ENCODE measurements at places on chromosomes 6 and 20.

DNA sequence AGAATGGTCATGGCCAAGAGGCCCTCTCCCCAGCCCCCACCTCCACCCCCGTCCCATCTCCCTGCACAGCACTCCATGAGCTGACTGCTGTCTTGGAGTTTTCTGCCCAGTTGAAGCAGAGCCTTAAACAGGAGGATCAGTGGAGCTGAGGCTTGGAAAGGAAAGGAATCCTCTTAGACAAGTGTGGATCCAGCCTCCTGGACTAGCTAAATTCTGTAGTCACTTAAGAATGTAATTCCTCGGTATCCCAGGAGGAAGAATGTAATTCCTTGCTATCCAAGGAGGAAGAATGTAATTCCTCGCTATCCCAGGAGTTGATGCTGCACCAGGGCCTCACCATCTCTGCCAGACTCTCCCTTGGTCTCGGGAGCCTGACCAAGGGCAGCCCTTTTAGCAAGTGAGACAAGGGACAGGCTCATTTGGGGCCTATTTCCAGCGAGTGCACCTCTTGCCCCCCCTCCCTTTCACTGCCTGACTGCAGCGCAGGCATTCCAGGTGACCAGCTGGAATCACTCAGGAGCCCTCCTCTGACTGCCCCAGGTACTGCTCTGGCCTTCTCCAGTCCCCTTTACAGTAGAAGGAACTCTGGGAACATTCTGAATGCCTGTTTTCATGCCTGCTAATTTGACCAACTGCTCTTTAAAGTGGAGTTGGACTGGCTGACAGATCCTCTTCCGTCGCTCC, 76.2 kb downstream of the TCP11 start:
- DNase-seq, result no peak

- DNase-seq, result no peak
Measured at GRCh38 chr20:8963330-8963729, 105.6 kb upstream of the PLCB4 start.

DNA sequence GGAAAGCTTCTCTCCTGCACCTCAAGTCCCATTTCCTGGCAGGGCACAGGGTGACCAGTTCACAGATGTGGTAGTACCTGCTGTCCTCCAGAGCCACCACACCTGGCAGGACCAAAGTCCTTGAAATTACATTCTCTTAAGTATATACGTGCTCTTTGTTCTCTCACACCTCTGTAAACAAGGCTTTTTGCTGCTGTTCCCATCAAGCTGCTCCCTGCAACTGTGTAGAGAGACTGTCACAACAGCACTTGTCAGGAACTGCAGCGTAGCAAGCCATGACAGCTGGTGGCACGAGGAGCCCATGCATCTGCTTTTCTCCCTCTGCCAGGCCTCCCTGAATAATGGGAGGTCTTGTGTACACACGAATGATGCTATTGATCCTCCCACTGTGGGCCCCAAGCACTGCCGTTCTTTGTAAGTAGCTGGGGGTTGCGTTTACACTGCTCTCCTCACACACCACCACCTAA, 431.8 kb downstream of the CD83 start:
- DNase-seq, result no peak

GRCh38 chr20:25283221-25283951, 35.5 kb downstream of the PYGB start:
- DNase-seq, result no peak

GRCh38 chr6:7390226-7390878, 744 bp downstream of the RIOK1 start:
- peak; percentile 11 for DNase-seq

- no peak for DNase-seq
Measured at GRCh38 chr6:142914937-142915697, 29.9 kb downstream of the HIVEP2 start.

- no peak for DNase-seq
Measured at GRCh38 chr20:63042448-63043071, 35.8 kb upstream of the BHLHE23 start.

DNA sequence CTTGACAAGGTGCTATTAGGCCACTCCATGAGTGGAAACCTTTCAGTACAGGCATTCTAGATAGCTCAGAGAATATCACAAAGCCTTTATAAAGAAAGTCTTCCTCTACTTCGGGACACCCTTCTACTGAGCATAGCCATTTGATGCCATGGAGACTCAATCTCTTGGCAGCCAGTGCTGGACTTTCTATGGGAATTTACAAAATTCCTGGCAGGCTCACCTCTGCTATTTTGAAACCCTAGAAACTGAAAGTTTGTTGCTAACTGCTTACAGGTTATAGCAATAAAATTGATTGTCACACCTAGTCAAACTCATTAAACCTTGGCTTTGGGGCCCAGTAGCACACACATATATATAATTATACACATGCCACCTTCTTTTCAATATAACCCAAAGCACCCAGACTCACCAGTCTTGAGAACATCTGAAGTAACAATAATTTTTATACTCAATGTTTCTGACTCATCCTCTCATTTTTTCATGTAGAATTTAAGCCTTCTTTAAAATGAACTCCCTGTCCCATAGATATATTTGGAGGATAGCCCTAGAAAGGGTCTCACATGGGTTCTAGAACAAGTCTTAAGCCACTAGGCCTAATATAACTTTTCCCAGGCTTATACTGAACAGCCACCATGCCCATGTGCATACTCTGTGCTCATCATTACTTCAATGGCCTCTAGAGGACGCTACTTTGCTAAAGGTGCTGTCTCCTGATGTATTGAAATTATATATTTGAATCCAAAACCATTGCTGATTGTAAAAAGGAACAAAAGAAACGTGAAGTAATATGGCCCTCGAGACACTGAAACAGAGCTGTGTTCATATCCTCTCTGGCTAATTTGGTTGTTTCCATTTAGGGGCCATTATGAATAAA, 368.1 kb upstream of the MARCKS start:
- no peak for DNase-seq

GRCh38 chr6:126781582-126781981, 336.9 kb upstream of the RSPO3 start:
- no peak for DNase-seq

Measured in memory B cell (primary cell).